Tibial nerve (tissue), 4 donors: ENCODE measurements at places on chromosomes 2 and 18. TPM values are rescaled to one million over a fixed set of nuclear protein-coding genes. Genes with fewer than 3 reads are reported as not detected.

- no peak for DNase-seq
- no peaks in the 10 kb centered on the region for H3K36me3 ChIP-seq
- peak overlapping the region; percentile 44 for H3K27ac ChIP-seq
- H3K4me1 ChIP-seq: peaks cover 5% of the 10 kb centered on the region
- no peak overlapping the region for H3K4me3 ChIP-seq
Observed at GRCh38 chr18:12651651-12652050, 6.3 kb downstream of the SPIRE1 start.

GRCh38 chr2:3505771-3506170, 13.6 kb downstream of the ADI1 start:
- no peak for DNase-seq
- H3K36me3 ChIP-seq: no peaks in the 10 kb centered on the region
- H3K4me1 ChIP-seq: no peaks in the 10 kb centered on the region
- no peak overlapping the region for H3K4me3 ChIP-seq
- no peak overlapping the region for H3K27ac ChIP-seq
- H3K27me3 ChIP-seq: no peaks in the 10 kb centered on the region

DNA sequence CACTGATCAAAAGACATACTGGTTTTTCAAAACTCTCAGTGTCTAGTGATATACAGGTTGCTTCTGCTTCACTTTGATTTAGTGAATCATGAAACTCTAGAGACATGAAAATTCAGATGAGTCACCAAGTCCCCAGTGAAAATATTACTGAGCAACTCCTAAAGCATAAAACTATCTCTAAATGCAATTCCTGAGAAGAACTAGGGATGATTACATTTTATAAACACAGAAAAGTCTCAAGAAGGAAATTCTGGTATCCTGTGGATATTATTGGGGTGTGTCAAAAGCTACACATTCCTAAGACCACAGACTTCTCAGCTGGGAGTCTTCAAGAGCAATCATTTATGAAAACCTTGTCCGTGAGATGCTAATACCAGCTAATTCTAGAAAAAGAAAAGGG, 9.7 kb downstream of the LRRTM4 start:
- no peak overlapping the region for H3K4me3 ChIP-seq
- H3K27ac ChIP-seq: peak overlapping the region; percentile 87

GRCh38 chr2:4662161-4662779, 958.9 kb downstream of the DCDC2C start:
- no peak for DNase-seq
- no peak overlapping the region for H3K27ac ChIP-seq
- no peaks in the 10 kb centered on the region for H3K27me3 ChIP-seq
- no peak overlapping the region for H3K4me3 ChIP-seq
- no peaks in the 10 kb centered on the region for H3K36me3 ChIP-seq
- no peaks in the 10 kb centered on the region for H3K4me1 ChIP-seq

DNA sequence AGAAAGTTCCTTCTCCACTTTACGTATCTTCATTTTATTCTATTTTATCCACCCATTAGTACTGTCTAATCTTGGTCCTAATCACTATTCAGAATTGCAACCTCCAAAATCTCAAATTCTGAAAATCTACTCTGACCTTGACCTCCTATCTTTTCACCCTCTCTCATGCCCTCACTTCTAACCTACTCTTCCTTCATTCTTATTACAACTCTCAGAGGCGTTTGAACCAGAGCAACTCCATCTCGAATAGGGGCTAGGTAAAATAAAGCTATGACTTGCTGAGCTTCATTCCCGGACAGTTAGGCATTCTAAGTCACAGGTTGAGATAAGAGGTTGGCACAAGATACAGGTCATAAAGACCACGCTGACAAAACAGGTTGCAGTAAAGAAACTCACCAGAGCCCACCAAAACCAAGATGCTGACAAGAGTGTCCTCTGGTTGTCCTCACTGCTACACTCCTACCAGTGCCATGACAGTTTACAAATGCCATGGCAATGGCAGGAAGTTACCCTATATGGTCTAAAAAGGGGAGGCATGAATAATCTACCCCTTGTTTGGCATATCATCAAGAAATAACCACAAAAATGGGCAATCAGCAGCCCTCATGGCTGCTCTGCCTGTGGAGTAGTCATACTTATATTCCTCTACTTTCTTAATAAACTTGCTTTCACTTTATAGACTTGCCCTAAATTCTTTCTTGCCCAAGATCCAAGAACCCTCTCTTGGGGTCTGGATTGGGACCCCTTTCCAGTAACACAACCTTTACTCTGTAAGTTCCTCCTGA, 11.4 kb downstream of the CCDC88A start:
- no peak overlapping the region for H3K27ac ChIP-seq
- no peaks in the 10 kb centered on the region for H3K4me1 ChIP-seq
- no peak overlapping the region for H3K4me3 ChIP-seq
- H3K27me3 ChIP-seq: no peaks in the 10 kb centered on the region
- no peaks in the 10 kb centered on the region for H3K36me3 ChIP-seq

GRCh38 chr2:98748292-98749065, 17.5 kb upstream of the MGAT4A start:
- H3K4me1 ChIP-seq: peaks cover 5% of the 10 kb centered on the region
- H3K27ac ChIP-seq: peak overlapping the region; percentile 55
- no peak overlapping the region for H3K4me3 ChIP-seq
- DNase-seq: no peak
- no peaks in the 10 kb centered on the region for H3K27me3 ChIP-seq
- H3K36me3 ChIP-seq: no peaks in the 10 kb centered on the region

DNA sequence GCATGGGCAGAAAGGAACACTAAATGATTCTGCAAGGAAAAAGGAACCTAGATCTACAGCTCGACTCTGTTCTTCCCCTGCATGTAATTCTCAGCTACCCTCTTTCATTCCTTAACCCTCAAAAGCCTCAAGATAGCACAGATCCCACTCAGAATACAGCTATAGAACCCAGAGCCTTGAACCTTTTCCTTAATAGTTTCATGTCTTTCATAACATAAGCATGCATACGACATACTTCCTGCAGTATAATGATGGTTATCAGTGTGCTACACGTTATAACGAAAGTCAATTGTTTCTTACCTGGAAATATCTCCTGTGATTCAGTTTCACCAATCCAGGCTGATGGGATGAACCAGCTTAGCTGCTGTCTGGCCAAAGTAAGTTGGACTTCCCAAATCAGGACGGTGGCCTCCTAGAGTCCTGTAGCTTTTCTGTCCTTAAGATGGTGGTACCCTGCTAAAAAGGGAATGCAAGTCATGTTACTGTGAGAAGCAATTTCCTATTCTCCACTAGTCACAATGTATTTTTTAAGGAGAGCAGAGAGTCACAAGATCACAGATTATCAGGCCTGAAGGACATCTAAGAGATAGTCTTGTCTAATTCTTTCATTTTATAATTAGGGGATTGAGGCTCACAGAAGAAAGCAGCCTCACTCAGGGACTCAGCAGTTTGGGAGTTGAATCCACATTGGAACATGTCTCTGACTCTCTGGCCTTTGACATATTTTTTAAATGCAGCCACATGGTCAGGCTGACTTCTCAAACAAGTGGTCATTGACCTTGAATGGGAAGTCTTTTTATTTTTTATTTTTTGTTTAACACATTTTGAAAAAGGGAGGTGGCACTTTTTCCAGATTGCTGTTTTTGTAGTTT, 41.8 kb downstream of the CYRIA start:
- peak overlapping the region; percentile 67 for H3K27ac ChIP-seq
- H3K4me3 ChIP-seq: no peak overlapping the region
- H3K36me3 ChIP-seq: peaks cover 3% of the 10 kb centered on the region
- H3K27me3 ChIP-seq: no peaks in the 10 kb centered on the region
- no peak for DNase-seq

- H3K27ac ChIP-seq: no peak overlapping the region
- no peak for DNase-seq
- H3K36me3 ChIP-seq: no peaks in the 10 kb centered on the region
- no peak overlapping the region for H3K4me3 ChIP-seq
- no peaks in the 10 kb centered on the region for H3K4me1 ChIP-seq
Observed at GRCh38 chr18:12445554-12445953, 37.8 kb downstream of the PRELID3A start.

DNA sequence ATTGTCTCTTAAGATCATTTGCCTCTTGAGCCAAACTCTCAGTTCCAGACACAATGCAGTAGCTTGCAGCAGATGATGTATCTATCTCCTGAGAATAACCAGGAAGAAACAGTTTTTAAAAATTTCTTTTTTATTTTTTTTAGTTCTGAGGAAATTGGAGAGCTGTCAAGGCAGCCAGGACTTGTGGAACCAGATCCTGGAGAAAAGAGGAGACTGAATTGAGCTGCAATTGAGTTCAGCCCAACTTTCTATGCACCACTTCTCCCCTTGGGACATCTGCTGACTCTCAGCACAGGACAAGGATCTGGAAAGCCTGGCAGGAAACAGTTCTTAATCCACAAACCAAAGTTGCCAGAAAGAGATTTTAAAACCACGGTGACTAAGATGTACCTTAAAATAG, 13.5 kb upstream of the CSRNP3 start:
- no peak overlapping the region for H3K4me3 ChIP-seq
- H3K27me3 ChIP-seq: no peaks in the 10 kb centered on the region
- H3K36me3 ChIP-seq: no peaks in the 10 kb centered on the region

GRCh38 chr2:46954951-46955571, 39.5 kb upstream of the MCFD2 start:
- peak overlapping the region; percentile 77 for H3K27ac ChIP-seq
- no peak overlapping the region for H3K4me3 ChIP-seq
- H3K27me3 ChIP-seq: no peaks in the 10 kb centered on the region
- peak; percentile 42 for DNase-seq

GRCh38 chr2:16960579-16960978, 294.9 kb upstream of the CYRIA start:
- H3K4me1 ChIP-seq: no peaks in the 10 kb centered on the region
- DNase-seq: no peak
- no peaks in the 10 kb centered on the region for H3K36me3 ChIP-seq

DNA sequence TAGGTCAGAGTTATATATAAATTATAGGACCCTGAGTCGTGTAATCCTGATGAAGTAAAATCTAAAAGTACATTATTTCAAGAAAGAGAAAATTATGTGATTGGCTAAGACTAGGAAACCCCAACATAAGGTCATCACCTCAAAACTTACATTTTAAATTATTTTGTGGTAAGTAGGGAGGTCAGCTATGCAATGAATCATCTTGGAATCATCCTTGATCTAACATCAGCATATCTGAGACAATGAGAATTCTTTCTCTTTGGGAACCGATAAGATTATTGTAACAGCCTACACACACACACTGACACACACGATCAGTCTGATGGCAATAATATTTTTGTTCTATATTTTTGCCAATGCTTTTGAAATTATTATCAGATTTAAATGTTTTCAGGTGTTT, 904.8 kb upstream of the CHAC2 start:
- no peak overlapping the region for H3K4me3 ChIP-seq
- no peak for DNase-seq
- no peaks in the 10 kb centered on the region for H3K4me1 ChIP-seq
- no peaks in the 10 kb centered on the region for H3K27me3 ChIP-seq

- no peak for DNase-seq
- H3K4me3 ChIP-seq: no peak overlapping the region
- H3K27ac ChIP-seq: no peak overlapping the region
- H3K27me3 ChIP-seq: no peaks in the 10 kb centered on the region
Observed at GRCh38 chr2:75360945-75361344, 161.6 kb upstream of the TACR1 start.

DNA sequence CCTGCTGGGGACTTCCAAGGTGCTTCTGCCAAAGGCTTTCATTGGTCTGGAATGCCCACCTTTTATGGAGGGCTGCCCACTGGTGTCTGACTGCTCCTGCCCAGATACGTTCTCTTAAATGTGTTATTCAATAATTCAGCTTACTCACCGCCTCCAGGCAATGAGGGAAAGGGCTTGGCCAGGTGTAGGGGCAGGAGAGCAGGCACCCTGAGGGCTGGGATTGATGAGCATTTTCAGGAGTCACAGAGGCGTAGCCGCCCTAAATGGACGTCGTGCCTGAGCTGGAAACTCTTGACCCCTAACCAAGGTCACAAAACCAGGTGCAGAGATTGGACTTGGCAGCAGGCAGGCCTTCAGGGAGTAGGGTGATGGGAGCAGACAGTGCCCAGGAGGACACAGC, 26.8 kb downstream of the MAL start:
- DNase-seq: no peak
- H3K4me1 ChIP-seq: peaks cover 41% of the 10 kb centered on the region
- H3K27me3 ChIP-seq: no peaks in the 10 kb centered on the region
- H3K4me3 ChIP-seq: no peak overlapping the region

DNA sequence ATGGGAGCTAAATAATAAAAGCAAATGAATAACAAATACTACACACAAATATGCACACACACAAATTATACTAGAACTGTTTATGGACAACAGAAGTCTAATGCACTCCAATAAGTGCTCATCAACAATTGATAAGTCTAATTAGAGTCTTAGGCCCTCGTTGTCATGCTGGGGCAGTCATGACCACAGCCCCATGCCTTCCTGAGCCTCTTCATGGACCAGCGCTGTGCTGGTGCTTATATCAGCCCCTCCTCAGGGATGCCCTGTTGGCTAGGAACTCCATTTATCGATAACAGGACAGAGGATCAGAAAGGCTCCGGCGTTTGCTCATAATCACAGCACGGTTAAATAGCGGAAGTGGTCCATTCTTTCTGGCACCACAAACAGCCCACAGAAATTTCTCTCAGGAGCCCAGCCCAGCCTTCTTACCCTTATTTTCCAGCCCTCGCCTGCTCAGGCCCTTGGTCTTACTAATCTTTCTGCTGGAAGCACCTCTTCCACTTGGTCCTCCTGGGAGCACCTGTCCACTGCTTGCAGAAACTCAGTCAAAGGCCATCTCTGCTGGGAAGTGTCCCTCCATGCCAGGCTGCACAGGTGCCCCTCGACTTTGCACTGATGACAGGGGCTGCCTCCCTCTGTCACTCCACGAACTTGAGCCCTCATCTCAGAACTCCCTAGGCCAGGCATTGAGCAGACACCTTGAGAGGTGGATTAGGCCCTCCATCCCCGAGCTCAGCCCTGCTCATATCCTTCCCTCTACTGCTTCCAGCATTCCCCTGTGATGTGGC, 500.2 kb upstream of the HS6ST1 start:
- no peak overlapping the region for H3K27ac ChIP-seq
- no peaks in the 10 kb centered on the region for H3K27me3 ChIP-seq
- DNase-seq: no peak
- H3K4me3 ChIP-seq: no peak overlapping the region
- H3K4me1 ChIP-seq: no peaks in the 10 kb centered on the region
- no peaks in the 10 kb centered on the region for H3K36me3 ChIP-seq

GRCh38 chr2:15182275-15182674, 378.9 kb downstream of the NBAS start:
- H3K27ac ChIP-seq: no peak overlapping the region
- H3K4me1 ChIP-seq: no peaks in the 10 kb centered on the region
- no peaks in the 10 kb centered on the region for H3K27me3 ChIP-seq
- peaks cover 37% of the 10 kb centered on the region for H3K36me3 ChIP-seq
- no peak for DNase-seq

- no peak overlapping the region for H3K4me3 ChIP-seq
- no peak for DNase-seq
- peaks cover 15% of the 10 kb centered on the region for H3K4me1 ChIP-seq
- no peaks in the 10 kb centered on the region for H3K27me3 ChIP-seq
- no peak overlapping the region for H3K27ac ChIP-seq
Observed at GRCh38 chr2:187383043-187383800, 64.8 kb downstream of the CALCRL start.

RESP18 gene
- total RNA-seq: not detected

ADAM23 gene
- 2.9 TPM for total RNA-seq

SYT4 gene
- not detected for total RNA-seq

REG1B gene
- total RNA-seq: not detected

CRYBA2 gene
- not detected for total RNA-seq

RNF125 gene
- total RNA-seq: 6.9 TPM

TANK gene
- total RNA-seq: 81.6 TPM

MTCL1 gene
- total RNA-seq: 5.9 TPM

IL1R1 gene
- total RNA-seq: 70.8 TPM

NT5DC4 gene
- total RNA-seq: not detected

MERTK gene
- total RNA-seq: 31.8 TPM

BOK gene
- total RNA-seq: 61.2 TPM

NEU2 gene
- total RNA-seq: not detected

DCC gene
- 0.84 TPM for total RNA-seq

LYG2 gene
- total RNA-seq: not detected

TMEM163 gene
- total RNA-seq: not detected

FBXO41 gene
- total RNA-seq: 7.2 TPM
